ENCODE measurements at places on chromosomes 4 and X. TPM values are rescaled to one million over a fixed set of nuclear protein-coding genes. Genes with fewer than 3 reads are reported as not detected.

The USP27X gene
- polyA plus RNA-seq, result 2.9 TPM

The GAGE12H gene
- polyA plus RNA-seq, result not detected

The TCEAL6 gene
- not detected for polyA plus RNA-seq

The POU3F4 gene
- not detected for polyA plus RNA-seq

The STPG2 gene
- not detected for polyA plus RNA-seq

The GYPE gene
- 0.74 TPM for polyA plus RNA-seq

The BEX5 gene
- 0.10 TPM for polyA plus RNA-seq

The MND1 gene
- polyA plus RNA-seq, result 2.4 TPM

The NHS gene
- 1.2 TPM for polyA plus RNA-seq

The FAM236A gene
- not detected for polyA plus RNA-seq

The USP51 gene
- 0.70 TPM for polyA plus RNA-seq

The NRK gene
- polyA plus RNA-seq, result 0.02 TPM

The H2BW2 gene
- polyA plus RNA-seq, result not detected

The SOD3 gene
- polyA plus RNA-seq, result 12.0 TPM

The SPIN2A gene
- polyA plus RNA-seq, result 0.67 TPM

The SPP1 gene
- polyA plus RNA-seq, result 0.82 TPM

The IBSP gene
- polyA plus RNA-seq, result not detected

The CRLF2 gene
- polyA plus RNA-seq, result not detected

The FRG1 gene
- polyA plus RNA-seq, result 12.4 TPM

The PPP1R3F gene
- 4.2 TPM for polyA plus RNA-seq

The ATP2B3 gene
- polyA plus RNA-seq, result 0.18 TPM

The TBX22 gene
- not detected for polyA plus RNA-seq

The PPP1R2C gene
- not detected for polyA plus RNA-seq

The WAS gene
- 0.30 TPM for polyA plus RNA-seq

The PDE6B gene
- 1.5 TPM for polyA plus RNA-seq

The DRD5 gene
- polyA plus RNA-seq, result not detected

The FMR1NB gene
- polyA plus RNA-seq, result not detected

The ZGRF1 gene
- polyA plus RNA-seq, result 2.4 TPM

The SH3RF1 gene
- polyA plus RNA-seq, result 22.0 TPM

The TLR10 gene
- polyA plus RNA-seq, result not detected

The ITIH6 gene
- polyA plus RNA-seq, result not detected

The GDPD2 gene
- 0.08 TPM for polyA plus RNA-seq

The SLC2A9 gene
- not detected for polyA plus RNA-seq

The MAGED4 gene
- polyA plus RNA-seq, result 26.6 TPM

The SNX12 gene
- 39.8 TPM for polyA plus RNA-seq
